ENCODE measurements at places on chromosomes 1 and 21.
A peak's percentile ranks its signal among the peaks of the same experiment; 100 is the strongest.

DNA sequence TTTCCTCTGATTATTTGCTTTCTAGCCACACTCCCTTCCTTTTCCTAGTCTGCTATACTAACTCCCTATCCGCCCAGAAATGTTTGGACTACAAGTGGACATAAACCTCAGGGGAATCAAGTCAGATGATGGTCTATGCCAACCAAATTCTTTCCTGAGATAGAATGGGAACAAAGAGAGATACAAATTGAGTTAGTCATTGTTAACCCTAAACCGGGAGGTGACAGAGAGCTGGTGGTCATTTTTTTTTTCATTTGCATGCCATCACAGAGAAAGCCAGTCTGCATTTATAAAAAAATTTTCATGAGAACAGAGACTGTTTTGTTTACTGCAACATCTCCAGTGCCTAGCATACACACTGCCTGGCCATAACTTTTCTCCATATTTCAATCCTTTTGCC is 35.0 kb downstream of the MYSM1 start:
- H3K27ac ChIP-seq, result no peak overlapping the region
- peaks cover 21% of the 10 kb centered on the region for H3K36me3 ChIP-seq
- H3K4me3 ChIP-seq, result no peak overlapping the region
- H3K27me3 ChIP-seq, result no peaks in the 10 kb centered on the region

DNA sequence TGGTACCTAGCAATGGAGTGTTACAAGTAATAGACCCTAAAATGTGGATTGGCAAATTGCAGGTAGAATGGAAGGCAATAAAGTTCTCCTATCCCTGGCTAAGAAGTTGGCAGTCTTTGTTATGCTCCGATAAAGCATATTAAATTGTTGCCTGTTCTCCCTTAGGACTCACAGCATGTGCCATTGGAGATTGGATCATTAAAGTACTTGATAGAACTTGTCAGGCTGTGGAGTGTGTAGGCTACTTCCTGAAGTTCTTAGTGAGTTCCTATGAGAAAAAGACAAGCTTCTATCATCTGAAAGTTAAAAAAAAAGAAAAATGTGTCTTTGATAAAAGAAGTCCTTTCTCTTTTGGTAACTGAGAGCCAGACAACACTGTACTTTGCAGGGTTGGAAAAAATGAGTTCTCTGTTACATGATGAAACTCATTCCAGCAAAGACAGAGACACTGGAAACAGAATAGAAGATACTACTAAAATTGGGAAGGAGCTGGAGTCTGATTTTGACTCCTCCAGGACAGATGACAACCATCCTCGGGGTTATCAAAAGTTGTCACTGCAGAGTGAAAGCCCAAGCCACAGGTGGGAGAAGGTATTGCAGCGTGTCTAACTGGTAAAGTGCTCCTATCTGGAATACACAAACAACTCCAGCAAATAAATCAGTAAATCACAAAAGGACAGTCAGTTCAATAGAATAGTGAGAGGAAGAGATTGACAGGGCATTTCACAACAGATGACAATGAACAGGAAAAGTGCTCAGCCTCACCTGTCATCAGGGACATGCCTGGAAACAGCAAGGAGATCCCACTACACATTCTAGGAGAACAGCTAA is 87.5 kb upstream of the WDR26 start:
- no peaks in the 10 kb centered on the region for H3K27me3 ChIP-seq
- no peak for DNase-seq
- no peak overlapping the region for H3K4me3 ChIP-seq
- H3K36me3 ChIP-seq, result no peaks in the 10 kb centered on the region
- no peaks in the 10 kb centered on the region for H3K4me1 ChIP-seq

DNA sequence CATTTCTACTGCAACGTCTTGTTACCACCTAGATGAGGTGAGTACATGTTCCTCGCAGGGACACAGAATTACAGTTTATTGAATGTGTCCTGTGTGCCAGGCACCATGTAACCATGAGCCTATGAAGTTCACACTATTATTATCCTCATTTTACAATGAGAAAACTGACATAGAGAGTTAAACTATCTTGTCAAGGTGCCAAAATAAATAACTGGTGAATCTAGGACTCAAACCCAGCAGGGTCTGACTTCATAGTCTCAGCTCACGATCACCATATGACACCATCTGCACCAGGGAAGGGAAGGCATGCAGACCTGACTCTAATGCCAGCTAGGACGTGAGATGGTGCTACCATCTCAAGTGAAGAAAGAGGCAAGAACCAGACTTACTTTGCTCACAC is 2.4 kb downstream of the SELE start:
- H3K4me1 ChIP-seq, result no peaks in the 10 kb centered on the region
- H3K27me3 ChIP-seq, result peaks cover 12% of the 10 kb centered on the region
- H3K4me3 ChIP-seq, result no peak overlapping the region
- H3K27ac ChIP-seq, result no peak overlapping the region
- no peak for DNase-seq

DNA sequence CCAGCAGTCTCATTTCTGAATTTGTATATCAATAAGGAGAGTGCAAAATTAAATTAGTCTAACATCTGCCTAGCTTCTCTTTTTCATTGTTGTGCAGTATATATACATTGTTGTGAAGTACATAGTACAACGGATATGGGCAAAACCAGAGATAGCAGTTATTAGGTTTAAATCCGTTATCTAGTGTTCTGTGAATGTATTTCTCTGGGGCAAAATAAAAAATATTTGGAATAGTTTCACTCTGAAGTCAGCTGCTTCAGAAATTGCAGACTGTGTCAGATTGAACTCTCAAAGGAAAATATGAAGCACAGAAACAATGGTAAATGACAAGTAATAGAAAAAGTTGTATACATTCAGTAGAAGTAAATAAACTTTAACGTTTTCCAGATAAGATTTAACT is 836.5 kb upstream of the CXADR start:
- no peaks in the 10 kb centered on the region for H3K27me3 ChIP-seq
- no peak overlapping the region for H3K4me3 ChIP-seq
- DNase-seq, result no peak

DNA sequence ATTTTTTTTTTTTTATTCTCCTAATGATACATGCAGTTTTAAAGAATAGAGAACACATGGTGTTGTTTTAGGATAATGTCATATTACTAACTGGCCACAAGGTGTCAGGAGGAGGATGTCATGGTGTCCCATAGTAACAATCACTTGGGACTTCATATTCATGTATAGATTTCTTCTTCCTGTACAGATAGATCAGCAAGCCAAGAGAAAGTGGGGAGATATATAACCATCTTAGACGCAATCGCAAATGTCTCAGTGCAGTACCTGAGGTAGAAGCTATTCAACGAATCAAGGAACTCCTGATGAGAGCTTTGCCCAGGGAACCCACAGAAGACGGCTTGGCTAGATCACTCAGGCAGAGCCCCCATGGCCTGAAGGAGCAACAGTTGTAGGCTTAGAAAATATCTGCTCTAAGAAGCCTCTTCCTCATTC is 12.3 kb downstream of the OR2T11 start:
- no peak overlapping the region for H3K27ac ChIP-seq
- H3K36me3 ChIP-seq, result no peaks in the 10 kb centered on the region
- H3K27me3 ChIP-seq, result no peaks in the 10 kb centered on the region
- H3K4me3 ChIP-seq, result no peak overlapping the region
- no peaks in the 10 kb centered on the region for H3K4me1 ChIP-seq
- DNase-seq, result no peak

- no peak overlapping the region for H3K27ac ChIP-seq
- no peaks in the 10 kb centered on the region for H3K36me3 ChIP-seq
- DNase-seq, result no peak
- no peaks in the 10 kb centered on the region for H3K27me3 ChIP-seq
- peaks cover 19% of the 10 kb centered on the region for H3K4me1 ChIP-seq
Observed at GRCh38 chr1:223423641-223424233, 30.5 kb downstream of the CCDC185 start.

DNA sequence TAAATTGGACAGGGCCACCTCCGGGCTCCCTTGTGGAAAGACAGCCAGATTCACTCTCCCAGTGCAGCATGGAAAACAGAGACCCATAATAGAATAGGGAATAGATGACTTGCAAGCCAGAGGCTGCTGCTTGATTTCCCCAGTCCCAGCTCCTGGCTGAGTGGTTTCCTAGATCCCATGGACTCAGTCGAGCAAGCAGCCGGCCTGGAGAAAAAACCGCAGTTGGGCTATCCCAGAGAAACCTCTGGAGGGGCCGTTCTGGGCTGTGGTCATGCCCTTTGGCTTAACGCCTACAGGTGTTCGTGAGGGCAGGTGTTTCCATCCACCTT is 61.7 kb downstream of the ELK4 start:
- H3K27ac ChIP-seq, result no peak overlapping the region
- H3K4me3 ChIP-seq, result no peak overlapping the region
- H3K27me3 ChIP-seq, result no peaks in the 10 kb centered on the region
- no peaks in the 10 kb centered on the region for H3K36me3 ChIP-seq

DNA sequence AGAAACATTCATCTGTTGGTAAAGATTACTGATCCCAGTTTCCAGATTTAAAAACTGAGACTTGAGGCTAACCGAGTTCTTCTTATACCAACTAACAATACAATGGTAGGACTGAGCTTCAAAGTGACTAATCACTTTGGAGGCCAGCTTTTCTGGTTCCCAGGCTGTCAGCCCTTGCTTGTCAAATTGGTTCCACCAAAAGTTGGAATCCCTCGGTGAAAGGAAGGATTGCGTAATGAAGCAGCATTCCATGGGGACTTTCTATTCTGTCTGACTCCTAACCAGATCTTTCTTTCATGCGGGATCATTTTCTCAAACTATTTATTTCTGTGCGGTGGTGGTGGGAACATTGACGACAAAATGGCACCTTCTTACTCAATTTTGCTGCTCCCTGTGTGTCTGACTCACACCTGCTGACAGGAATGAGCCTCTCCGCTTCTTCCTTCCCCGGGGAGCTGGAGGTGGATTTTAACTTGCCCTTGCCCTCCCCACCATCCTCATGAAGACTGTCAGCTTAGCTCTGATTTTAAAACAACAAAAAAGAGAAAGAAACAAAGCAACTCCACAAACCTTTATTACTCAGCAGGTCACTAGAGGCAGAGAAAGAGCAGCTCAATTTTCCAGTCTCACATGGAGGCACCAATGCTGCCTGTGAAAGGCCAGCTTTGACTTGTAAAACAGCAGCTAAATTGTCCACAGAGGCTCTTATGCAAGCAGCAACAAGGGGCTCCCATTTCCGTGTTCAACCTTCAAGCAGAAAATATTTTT is 32.9 kb upstream of the RASAL2 start:
- H3K27me3 ChIP-seq, result no peaks in the 10 kb centered on the region
- H3K27ac ChIP-seq, result peak overlapping the region; percentile 68
- DNase-seq, result no peak
- peak overlapping the region; percentile 17 for H3K4me3 ChIP-seq
- H3K4me1 ChIP-seq, result peaks cover 60% of the 10 kb centered on the region

- H3K27me3 ChIP-seq, result no peaks in the 10 kb centered on the region
- peaks cover 15% of the 10 kb centered on the region for H3K4me1 ChIP-seq
- H3K36me3 ChIP-seq, result no peaks in the 10 kb centered on the region
- no peak overlapping the region for H3K27ac ChIP-seq
- no peak for DNase-seq
- no peak overlapping the region for H3K4me3 ChIP-seq
Observed at GRCh38 chr1:235500971-235501540, 3.2 kb downstream of the B3GALNT2 start.

- H3K4me1 ChIP-seq, result peaks cover 22% of the 10 kb centered on the region
- H3K27me3 ChIP-seq, result no peaks in the 10 kb centered on the region
- H3K36me3 ChIP-seq, result no peaks in the 10 kb centered on the region
Observed at GRCh38 chr1:165036403-165036802, 320.1 kb downstream of the LMX1A start.

DNA sequence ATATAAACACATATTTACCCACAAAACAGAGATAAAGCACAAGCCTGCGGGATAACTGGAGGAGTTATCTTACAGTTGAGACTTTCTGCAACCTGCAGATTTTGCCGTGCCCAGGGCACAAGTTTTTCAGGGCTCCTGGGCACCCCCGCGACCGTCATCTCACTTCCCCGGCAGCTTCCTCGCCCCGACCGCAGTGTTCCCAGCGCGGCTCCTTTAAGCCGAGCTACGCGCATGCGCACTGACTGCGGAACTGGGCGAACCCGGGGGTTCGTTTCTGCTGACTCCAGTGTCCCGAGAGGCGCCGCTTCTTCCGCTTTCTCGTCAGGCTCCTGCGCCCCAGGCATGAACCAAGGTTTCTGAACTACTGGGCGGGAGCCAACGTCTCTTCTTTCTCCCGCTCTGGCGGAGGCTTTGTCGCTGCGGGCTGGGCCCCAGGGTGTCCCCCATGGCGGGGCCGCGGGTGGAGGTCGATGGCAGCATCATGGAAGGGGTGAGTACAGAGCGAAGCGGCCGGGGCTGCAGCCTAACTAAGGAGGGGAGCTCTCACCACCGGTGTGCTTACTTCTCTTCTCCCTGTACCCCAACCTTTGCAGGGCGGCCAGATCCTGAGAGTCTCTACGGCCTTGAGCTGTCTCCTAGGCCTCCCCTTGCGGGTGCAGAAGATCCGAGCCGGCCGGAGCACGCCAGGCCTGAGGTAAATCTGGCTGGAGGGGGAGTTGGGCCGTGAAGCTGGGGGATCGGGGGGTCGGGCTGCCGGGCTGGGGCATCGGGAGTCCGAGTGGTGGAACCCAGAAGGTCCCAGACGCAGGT is at the start of gene RTCA:
Gene RTCA (plus strand): TSS at position 286 of the 810 bp plus-strand sequence. CDS start 160 bp downstream, at position 446.
- H3K36me3 ChIP-seq, result no peaks in the 10 kb centered on the region
- H3K4me1 ChIP-seq, result peaks cover 43% of the 10 kb centered on the region
- peak within 1 kb of the TSS; percentile 72 for H3K4me3 ChIP-seq
- peak; percentile 79 for DNase-seq
- peak within 1 kb of the TSS; percentile 95 for H3K27ac ChIP-seq
- H3K27me3 ChIP-seq, result no peaks in the 10 kb centered on the region

DNA sequence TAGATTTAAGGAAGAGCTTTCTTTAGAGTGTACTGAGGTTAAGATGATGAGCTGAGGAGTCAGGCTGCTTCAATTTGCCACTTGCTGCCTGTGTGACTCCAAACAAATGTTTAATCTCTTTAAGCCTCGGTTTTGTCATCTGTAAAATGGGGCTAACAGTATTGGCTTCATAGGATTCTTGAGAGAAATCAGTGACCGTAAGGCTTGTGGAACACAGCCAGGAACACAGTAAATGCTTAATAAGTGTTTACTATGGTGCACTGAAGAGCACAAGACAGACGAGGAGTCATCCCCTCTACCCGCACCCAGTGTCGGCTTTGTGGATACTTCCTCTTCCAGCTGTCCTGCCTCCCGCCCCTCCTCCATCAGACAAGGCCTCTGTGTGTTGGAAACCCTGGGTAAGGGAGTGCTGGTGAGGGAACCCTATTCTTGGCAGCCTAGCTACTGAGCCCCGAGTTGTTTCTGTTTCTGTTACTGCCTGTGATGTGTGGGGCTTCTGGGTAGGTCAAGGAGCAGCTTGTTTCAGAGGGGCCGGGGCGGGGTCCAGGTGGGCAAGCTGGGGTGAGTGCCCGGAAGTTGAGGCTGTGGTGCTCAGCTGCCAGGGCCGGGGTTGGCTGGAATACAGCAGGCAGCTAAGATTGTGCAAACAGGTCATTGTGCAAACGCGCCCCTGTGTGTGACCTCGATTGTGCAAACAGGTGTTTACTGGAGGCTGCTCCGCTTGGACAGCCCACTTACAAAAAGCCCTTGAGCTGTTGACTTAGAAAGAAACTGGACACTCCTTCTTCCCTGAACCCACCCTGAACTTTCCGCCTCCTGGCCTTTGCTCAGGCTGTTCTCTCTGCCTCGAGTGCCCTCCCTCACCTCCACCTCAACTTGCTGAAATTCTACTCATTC is 4.0 kb upstream of the CSF3R start:
- H3K27me3 ChIP-seq, result no peaks in the 10 kb centered on the region
- no peak for DNase-seq
- no peaks in the 10 kb centered on the region for H3K36me3 ChIP-seq
- H3K4me3 ChIP-seq, result no peak overlapping the region

- peak overlapping the region; percentile 88 for H3K27ac ChIP-seq
- no peak overlapping the region for H3K4me3 ChIP-seq
- peaks cover 13% of the 10 kb centered on the region for H3K4me1 ChIP-seq
- peaks cover 5% of the 10 kb centered on the region for H3K27me3 ChIP-seq
- no peak for DNase-seq
- no peaks in the 10 kb centered on the region for H3K36me3 ChIP-seq
Observed at GRCh38 chr1:17235135-17235885, 13.6 kb upstream of the PADI3 start.

Data from esophagus squamous epithelium (tissue), 5 donors.